Activated CD8-positive, alpha-beta T cell treated with anti-CD3 and anti-CD28 coated beads, Interleukin-2, amount 10 ng/mL, durations not matched to agents 7 days and 5 days (primary cell): ENCODE measurements at places on chromosomes 5 and 9. TPM values are rescaled to one million over a fixed set of nuclear protein-coding genes. Genes with fewer than 3 reads are reported as not detected.

The SEPTIN8 gene
- 35.3 TPM for total RNA-seq

The PCDHA4 gene
- not detected for total RNA-seq

The CDH6 gene
- not detected for total RNA-seq

DNA sequence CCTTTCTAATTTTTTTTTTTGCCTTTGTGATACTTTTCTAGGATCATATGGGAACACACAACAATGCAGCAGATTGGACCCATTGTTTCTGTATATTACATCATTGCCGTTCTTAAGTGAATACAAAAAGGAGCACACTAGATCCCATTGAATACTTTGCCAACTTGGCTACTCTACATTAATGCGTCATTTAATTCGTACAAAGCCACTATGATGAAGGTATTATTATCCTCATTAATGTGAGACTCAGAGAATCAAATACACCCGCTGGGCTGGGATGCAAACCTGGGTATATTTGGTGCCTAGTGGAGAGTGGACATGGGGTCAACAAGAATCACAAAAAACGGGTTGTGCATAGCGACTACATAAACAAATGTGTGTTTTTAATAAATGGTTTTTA is 31.9 kb downstream of the OR2K2 start:
- H3K27me3 ChIP-seq = peaks cover 4% of the 10 kb centered on the region
- DNase-seq = no peak
- H3K27ac ChIP-seq = no peak overlapping the region
- no peaks in the 10 kb centered on the region for H3K36me3 ChIP-seq
- no peaks in the 10 kb centered on the region for H3K4me1 ChIP-seq

GRCh38 chr5:17336054-17336453 is 118.6 kb downstream of the BASP1 start:
- H3K4me3 ChIP-seq = no peak overlapping the region
- H3K36me3 ChIP-seq = no peaks in the 10 kb centered on the region
- DNase-seq = no peak
- H3K27me3 ChIP-seq = no peaks in the 10 kb centered on the region

GRCh38 chr5:147555176-147555575 is 45.3 kb upstream of the DPYSL3 start:
- H3K36me3 ChIP-seq = no peaks in the 10 kb centered on the region
- no peak for DNase-seq
- no peak overlapping the region for H3K4me3 ChIP-seq
- no peak overlapping the region for H3K27ac ChIP-seq
- no peaks in the 10 kb centered on the region for H3K4me1 ChIP-seq
